ENCODE measurements at places on chromosomes 11 and 22. TPM values are rescaled to one million over a fixed set of nuclear protein-coding genes. Genes with fewer than 3 reads are reported as not detected.

Gene CDC42EP2
- total RNA-seq, result 24.5 TPM

Gene JHY
- 14.6 TPM for total RNA-seq

Gene ACRV1
- total RNA-seq, result 0.11 TPM

Gene HEPN1
- total RNA-seq, result not detected

Gene ATM
- 153 TPM for total RNA-seq

Gene JAM3
- 63.5 TPM for total RNA-seq
